Right atrium auricular region (tissue), 2 donors: ENCODE measurements at places on chromosomes 7 and 10.

DNA sequence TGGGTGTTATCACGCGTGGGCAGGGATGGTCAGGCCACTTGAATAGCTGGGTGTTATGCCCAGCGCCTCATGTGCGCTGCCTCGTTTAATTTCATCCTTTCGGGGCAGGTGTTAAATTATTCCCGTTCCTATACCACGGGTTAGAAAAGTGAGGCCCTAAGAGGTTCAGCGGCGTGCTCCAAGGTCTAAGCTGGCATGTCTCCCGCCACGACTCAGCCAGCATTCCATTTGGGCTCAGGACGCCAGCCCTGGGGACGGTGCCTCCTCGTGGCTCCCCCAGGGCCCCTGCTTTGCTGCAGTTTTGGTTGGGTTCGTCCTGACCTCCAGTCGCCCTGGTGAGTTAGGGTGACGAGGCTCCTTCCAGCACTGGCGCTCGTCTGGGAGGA lies 124.5 kb downstream of the TRRAP start:
- no peak for DNase-seq

GRCh38 chr10:126216632-126216961 lies 171.7 kb downstream of the ADAM12 start:
- no peak for DNase-seq

DNA sequence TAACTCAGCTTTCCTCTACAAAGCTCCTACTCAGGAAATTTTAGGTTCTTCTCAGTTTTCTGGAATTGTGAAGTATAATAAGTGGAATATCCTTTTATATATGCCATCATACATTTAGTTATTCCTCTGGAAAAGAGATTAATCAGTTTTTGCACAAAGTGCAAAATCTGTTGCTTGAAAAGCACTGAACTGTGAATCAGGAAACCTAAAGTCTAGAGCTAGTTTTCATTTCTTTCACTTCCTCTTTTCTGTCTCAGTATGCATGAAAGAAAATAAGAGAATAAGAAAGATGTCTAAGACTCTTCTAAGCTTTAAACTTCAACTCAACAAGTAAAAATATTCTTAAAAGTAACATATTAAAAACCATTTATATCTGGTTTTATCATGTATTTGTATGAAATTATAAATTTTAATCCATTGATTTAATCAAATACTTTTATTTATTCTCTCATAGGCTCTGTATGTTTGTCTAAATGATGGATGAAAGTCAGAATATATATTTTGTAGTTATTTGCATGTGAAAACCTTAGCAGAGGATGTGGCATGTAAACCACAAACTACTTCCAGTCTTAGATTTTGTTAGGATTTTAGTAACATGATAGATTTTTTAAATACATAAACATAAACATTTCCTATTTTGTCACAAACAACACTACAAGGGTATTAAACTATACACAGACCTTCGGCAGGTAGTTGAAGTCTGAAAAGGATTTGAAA lies 1073.0 kb downstream of the XPNPEP1 start:
- DNase-seq: no peak

- DNase-seq: peak; percentile 34
These were observed 41.4 kb downstream of the GSDME start for GRCh38 chr7:24715661-24716479.

GRCh38 chr10:96390460-96390864 lies 31.7 kb upstream of the OPALIN start:
- DNase-seq: peak; percentile 65

DNA sequence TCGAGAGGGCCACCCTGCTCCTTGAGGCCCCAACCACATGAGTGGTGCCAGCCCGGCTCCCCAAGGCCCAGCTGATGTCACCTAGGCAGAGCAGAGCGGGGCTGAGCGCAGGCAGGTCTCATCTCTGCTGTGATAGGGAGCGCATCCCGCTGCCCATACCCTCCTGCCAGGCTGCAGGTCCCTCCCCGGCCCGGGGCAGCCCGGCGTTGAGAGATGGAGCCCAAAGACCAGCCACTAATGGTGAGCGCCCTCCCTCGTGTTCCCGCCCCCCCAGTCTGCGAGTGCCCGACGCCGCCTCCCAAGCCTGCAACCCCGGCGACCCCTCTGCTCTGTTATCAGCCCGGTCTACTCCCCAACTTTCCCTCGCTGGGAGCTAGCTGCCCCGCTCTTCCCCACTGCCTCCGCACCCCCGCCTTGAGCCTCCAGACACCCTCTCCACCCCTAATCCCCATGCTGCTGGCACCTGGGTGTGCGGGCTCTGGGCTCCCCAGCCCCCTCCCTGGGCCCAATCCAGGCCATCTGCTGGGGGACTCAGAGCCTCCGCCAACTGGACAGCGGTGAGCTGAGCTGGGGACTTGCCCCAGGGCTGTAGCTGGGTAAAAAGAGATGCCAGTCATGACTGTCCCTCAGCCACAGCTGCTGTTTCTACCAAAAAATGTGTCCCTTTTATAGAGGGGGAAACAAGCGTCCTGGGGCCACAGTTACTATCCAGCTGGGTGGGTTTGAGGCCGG lies 19.7 kb upstream of the CHST12 start:
- DNase-seq: no peak

- no peak for DNase-seq
These were observed 128.9 kb upstream of the VWC2 start for GRCh38 chr7:49644396-49645166.

DNA sequence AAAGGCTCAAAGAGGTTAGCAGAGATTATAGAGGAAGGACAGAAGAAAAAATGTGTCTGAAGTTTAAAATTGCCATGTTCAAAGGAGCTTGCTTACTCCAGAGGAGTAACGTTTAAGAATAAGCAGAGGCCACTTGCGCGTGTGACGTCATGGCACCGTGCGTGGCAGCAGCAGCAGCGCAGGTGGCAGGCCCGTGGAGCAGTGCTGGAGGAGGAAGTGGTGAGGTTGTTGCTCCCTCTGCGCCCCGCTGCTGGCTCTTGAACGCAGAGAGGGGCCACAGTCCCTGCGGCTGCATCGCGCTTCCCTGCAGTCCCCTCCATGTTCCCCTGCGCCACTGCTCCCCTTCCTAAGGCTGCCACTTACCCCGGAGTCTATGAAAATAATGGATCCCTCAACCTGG lies 37.5 kb downstream of the GDI2 start:
- no peak for DNase-seq

- no peak for DNase-seq
These were observed 3.6 kb downstream of the SMARCD3 start for GRCh38 chr7:151244841-151245346.

DNA sequence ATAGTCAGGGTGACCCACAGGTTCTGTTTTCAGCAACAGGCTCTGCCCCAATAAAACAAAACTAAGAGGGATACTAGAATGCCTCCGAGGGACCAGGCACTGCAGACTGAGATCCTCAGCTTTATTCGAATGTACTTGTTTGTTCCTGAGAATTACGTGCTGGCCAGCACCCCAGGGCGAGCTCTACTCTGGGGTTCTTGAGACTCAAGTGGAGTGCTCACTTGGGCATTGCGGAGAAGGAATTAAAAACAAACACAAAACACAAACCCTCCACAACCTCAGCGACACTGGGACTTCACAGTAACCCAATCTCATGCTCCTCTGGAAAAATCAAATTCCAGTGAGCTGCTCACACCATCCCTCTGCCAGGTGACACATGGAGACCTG lies 250.7 kb downstream of the TNS3 start:
- DNase-seq: peak; percentile 55

- DNase-seq: no peak
These were observed 18.4 kb upstream of the CALN1 start for GRCh38 chr7:72430531-72430930.

DNA sequence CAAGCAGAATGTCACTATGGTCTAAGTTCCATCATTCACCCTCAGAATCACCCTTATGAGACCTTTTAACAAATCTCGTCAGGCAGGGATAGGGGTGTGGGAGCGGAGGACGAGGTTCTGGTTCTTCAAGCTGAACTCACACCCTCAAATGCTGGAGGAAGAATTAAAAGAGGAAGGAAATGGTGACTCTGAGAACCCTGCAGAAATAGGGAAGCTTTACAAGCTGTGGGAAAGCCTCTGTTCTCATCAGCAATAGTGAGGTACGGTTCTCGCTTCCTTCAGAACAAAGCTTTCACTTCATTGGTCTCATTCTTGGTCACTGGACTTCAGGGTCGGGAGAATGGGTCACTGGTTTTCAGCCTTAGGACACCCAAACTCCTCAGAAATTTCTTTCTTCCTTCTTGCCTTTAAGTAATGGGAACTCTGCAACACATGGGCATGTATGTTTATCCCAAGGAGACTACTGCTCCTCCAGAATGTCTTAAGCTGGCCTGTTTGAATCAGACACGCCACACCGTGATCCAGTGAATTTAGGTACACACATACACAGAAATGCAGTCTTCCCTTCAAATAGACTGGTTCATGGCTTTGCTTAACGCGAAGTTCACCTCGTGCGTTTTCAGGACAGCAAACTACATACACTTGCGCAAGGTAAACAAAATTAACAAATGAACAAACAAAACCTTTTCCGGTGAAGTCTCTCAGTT lies 226.0 kb downstream of the SFMBT2 start:
- no peak for DNase-seq
